ENCODE measurements at places on chromosomes 16 and 17.

DNA sequence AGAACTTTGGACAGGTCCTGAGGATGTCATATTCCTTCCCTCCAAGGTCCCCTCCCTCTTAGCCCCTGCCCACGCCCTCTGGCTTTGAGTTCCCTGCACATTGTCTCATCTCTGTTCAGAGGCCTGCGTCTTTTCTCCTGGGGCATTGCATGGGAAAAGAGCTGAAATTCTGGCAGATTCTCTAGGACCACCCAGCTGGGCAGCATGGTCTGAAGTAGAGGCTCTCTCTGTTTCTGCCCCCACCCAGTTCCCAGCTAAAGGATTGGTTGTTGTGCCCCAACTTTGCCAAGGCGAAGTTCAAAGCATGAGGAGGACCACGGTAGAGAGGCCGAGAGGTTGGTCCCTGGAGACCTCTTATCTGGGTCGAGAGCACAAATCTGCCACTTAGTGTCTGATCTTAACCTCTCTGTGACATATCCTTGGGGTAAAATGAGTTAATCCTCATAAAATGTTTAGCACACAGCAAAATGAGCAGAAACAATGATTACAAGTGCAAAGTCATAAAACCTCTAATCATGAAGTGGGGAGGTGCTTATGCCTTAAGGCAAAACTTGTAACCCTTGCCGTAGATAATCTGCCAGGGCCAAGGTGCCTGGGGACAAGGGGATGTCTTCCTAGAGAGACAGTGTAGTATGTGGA is 2.4 kb downstream of the ABAT start:
- no peak for DNase-seq

GRCh38 chr17:37483311-37484039 is 6.2 kb upstream of the DUSP14 start:
- no peak for DNase-seq

DNA sequence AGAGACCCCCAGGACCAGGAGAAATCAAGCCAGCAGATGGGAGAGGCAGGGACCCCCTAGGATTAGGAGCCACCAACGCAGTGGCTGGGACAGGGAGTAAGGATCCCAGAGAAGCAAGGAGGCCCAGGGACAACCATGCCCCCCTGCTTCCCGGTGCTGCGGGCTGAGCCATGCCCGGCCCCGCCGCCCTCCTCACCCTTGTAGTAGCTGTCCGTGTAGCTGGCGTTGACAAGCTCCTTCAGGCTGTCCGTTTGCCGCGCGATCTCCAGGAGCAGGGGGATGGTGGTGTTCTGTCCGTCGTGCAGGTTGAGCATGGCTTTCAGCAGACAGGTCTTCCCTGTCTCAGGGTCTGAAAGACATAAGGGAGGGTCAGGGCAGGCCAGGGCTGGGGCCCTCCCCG is 18.4 kb downstream of the TRPV1 start:
- no peak for DNase-seq

DNA sequence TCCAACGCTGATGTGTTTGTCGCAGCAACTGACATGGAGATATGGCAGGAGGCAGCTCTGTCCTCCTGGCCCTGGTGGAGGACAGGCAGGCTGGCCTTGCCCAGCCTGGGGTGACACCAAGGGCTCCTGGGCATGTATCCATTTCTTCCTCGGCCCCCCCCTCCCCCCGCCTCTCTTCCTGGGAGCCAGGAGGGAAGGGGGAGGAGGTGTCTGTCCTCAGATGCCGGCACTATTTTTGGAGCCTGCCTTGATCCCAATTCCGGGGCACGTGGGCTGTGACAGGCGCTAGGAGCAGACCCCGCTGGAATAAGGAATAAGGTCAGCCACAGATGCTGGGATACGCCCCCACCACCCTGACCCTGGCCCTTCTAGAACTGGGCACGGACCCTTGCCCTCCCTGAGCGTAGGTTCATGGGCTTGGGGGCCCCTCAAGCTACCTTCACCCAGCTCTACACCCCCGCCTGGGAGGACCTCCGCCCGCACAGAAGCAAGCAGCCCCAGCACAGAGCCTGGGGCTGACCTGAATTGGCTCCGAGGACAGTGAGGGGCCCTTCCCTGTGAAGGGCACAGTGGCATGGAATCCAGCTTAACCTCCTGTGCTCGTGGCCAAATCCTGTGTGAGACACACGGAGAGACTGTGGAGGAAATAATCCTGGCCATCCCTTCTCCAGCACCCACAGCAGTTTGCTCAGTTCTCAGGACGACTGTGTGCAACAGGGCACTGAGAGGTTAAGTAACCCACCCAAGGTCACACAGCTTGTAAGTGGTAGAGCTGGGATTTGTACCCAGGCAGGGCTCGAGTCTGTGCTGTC is 24.1 kb downstream of the SEC14L5 start:
- no peak for DNase-seq

- no peak for DNase-seq
These were observed 5.8 kb upstream of the ARMC5 start for GRCh38 chr16:31453255-31454204.

DNA sequence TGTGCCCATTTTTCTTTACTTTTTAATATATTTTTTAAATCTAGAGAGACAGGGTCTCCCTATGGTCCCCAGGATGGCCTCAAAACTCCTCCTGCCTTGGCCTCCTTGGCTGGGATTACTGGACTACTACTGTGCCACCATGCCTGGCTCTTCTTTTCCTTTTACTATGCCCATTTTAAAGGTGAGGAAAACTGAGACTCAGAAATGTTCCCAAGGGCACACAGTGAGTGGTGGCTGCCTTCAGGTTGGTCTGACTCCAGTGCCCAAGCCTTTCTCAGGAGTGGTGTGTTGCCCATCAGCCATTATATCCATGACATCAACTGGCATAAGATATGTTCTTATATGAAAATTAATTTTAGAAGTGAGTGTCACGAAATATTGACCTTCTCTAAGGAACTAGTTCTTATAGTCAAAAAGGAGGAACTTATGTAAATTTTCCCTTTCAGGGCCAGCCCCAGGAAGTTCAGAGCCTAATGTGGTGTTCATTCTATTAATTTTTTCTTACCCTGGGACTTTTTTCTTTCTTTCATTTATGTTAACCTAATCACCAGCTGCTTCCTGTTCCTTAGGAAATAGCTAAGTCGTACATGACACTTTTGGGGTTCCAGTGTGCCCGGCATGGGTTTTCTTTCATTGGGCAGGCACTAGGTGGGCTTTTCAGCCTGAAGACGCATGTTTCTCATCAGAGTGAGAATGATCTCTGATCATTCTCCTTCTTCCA is 17.9 kb upstream of the SPN start:
- no peak for DNase-seq

DNA sequence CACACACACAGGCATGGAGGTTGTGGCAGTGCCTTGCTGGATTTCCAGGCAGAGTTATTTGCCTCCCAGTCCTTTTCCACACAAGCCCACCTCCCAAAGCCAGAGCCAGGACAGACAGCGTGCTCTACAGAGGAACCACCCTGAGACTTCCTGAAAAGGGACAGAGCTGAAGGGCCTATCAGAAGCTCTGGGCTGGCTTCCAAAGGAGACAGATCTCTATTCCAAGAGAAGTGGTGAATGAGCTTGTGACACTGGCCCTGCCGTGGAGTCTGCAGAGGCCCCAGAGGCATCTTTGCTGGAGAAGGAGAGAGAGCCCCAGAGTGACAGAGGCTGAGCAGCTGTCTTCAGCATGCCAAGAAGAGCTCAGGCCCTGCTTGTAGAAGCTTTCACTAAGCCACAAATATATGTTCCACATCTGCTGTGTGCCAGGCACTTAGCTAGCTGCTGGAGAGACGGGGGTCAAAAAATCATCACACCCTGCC is 8.3 kb upstream of the LPCAT2 start:
- DNase-seq, result no peak

- no peak for DNase-seq
These were observed 35.2 kb downstream of the SLC7A5 start for GRCh38 chr16:87834005-87834667.

- no peak for DNase-seq
These were observed 135.8 kb downstream of the SKAP1 start for GRCh38 chr17:48294020-48294805.

GRCh38 chr17:7437950-7438614 is 1.2 kb upstream of the FGF11 start:
- peak; percentile 70 for DNase-seq

DNA sequence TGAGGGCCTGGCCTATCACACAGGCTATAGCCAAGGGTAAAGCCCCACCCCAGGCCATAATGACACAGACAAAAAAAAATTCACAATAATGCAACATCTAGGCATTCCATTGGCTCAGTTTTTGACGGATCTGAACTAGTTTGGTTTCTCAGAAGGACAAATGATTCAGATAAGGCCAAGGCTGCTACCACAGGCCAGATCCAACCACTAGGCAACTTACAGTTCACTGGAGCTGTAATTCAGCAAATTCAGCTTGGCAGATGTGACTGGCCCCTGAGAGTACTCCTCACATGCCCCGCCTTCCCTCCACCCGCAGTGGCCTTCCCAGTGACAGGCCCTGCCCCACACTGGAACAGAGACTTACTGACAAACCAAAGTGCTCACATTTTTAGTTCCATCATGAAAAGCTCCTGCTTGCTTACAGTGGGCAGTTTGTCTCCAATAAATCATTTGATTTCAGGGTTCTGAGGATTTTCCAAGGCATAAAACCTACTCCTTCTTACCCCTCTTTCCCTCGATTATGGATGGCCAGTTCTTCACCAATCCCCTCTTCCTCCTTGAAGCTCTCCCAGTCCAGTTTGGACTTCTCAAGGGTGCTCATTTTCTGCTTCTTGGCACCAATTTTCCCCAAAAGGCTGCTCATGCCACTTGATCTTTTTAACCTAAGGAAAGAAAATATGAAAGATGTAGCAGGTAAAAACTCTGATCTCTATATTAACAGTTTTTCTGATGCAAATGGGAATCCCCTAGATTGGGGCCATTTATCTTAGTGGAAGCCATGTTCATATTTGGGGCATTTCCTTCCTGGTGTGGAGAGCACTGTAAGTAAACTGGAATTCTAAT is 53.3 kb upstream of the BCAR1 start:
- no peak for DNase-seq

DNA sequence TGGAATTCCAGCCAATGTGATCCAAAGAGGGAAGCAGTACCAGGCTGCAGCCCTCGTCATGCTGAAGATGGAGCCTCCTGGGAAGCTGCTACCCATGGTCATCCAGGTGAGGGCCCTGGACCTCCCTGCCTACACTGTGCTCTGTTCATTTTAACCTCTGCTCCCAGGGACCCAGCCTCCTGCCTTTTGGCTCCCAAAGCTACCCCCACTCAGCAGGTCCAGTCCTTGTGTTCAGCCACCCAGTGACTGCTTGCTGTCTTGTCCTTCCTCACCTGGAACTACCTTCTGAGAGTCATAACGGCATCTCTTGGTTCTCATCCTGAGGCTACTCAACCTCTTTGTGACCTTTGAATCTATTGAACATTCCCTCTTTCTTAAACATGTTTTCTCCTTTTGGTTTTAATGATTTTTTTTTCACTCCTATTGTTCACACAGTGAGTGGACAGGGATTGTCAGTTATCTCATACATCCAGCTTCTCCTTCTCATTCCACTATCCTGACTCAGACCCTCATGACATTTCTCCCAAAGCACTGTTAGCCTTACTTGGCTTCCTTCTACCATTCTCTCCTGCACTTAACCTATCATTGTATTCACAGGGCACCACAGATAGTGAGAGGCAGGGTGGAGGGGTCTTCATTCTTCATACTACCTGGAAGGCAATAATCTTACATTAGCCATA is 53.3 kb downstream of the GOSR1 start:
- no peak for DNase-seq

- peak; percentile 46 for DNase-seq
These were observed at the start of gene PRR29 for GRCh38 chr17:63998050-63998720. Gene PRR29, plus strand, starts transcription at chr17:63998351. Its CDS starts 14 bp downstream, at chr17:63998365.

- no peak for DNase-seq
These were observed 30.6 kb downstream of the CENPV start for GRCh38 chr17:16322636-16323035.

DNA sequence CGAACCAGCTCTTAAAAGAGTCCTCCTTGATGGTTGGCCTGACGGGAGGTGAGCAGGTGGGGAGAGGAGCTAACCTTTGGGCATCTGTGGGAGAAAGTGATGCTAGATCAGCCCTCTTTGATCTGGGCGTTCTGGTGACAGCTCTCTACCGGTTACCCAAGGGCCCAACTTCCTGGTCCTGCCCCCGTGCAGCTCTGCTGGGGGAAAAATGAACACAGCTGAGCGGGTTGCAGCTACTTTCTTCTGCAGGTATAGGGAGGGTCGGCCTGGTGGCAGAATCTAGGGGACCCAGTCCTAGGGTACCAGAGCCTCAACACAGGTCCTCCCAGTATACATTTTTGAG is 2.9 kb downstream of the SHISA9 start:
- no peak for DNase-seq

GRCh38 chr16:88561485-88562359 is 8.5 kb upstream of the ZC3H18 start:
- DNase-seq, result peak; percentile 26

DNA sequence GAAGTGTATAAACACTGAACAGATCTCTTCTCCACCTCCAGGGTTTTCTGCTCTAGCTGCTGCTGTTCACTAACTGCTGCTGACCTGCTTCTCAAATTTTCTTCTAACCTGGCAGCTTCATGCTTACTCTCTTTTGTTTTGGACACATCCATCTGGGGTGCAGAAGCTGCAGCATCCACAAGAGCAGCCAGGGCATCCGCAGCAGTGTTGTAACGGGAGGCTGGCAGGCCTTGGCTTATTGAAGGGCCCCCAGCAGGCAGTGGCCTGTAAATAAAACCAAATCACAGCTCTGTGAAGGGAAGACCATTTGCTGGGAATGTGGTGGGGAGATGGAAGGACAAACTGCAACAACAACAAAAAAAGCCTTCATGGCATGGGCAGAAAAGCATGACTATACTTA is 62.0 kb downstream of the TTC19 start:
- DNase-seq, result no peak

GRCh38 chr16:74305978-74306784 is 9.6 kb downstream of the PSMD7 start:
- no peak for DNase-seq

- DNase-seq, result no peak
These were observed 18.9 kb downstream of the KIAA0513 start for GRCh38 chr16:85046472-85046916.

GRCh38 chr17:54770836-54771235 is 129.8 kb upstream of the TOM1L1 start:
- DNase-seq, result no peak

- peak; percentile 58 for DNase-seq
These were observed 12.7 kb upstream of the HASPIN start for GRCh38 chr17:3710951-3711383.
